B cell (primary cell): ENCODE measurements at places on chromosomes 1 and 21.

DNA sequence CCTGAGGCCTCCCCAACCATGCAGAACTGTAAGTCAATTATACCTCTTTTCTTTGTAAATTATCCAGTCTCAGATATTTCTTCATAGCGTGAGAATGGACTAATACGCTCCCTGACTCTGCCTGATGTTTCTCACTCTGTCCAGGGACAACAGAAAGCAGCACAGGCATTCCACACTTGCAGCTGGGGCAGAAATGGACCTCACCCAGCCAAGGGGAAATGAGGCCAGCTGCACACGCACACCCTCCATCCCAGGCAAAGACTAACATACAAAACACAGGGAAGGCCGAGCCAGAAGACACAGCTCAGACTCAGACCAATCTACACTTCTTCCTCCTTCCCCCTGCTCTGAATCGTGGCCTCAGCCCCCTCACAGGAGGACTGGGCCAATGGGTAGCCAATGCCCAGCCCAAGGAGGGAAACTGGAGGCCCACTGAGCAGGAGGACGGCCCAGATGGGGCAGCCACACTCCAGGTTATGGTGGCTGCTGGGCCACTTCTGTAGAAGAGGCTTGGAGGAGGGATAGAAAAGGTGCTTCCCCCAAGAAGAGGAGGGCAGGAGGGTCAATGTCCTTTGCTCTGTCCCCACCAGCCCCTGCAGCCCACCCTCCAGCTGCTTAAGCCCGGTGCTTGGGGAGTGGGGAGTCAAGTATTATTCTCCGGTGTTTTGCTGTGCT lies 228.4 kb downstream of the NPHP4 start:
- DNase-seq = no peak

DNA sequence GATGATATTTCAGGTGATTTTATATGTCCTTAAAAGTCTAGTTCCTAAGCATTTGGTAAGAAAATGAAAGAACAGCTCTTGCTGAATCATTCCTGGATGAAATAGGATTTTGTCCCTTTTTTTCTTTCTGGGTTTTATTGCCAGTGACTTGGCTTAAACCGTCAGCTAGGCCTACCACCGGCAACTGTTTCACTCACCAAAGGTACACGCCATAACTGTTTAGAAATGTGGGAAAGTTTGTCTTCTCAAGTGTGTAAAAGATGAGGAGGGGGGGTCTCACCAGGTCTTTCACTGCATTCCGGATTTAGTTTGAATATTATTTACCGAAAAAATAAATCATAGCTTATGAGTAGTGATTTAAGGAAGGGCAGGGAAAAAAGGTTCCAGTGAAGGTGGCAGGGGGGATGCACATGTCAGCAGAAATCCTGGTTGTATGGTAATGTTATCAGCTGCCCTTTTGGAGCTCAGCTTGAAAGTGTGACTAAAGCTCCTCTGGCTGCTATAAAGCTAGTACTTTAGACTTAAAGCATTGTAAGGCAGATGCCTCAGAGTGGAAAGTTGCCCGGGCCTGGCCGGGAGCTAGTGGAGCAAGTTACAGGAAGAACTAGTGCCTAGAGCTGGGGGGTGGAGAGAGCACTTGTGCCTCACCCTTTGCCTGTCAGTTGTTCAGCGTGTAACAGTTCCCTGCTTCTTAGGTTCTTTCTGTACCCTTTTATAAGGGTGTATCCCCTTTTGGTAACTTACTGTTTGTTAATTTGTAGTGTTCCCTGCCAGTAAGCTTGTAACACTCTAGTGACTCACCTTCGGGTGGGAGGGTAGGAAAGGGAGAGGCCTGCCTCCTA lies 3.1 kb downstream of the ATP1A1 start:
- DNase-seq = peak; percentile 41

- no peak for DNase-seq
Observed at GRCh38 chr1:85692730-85693314, 15.4 kb downstream of the ZNHIT6 start.

DNA sequence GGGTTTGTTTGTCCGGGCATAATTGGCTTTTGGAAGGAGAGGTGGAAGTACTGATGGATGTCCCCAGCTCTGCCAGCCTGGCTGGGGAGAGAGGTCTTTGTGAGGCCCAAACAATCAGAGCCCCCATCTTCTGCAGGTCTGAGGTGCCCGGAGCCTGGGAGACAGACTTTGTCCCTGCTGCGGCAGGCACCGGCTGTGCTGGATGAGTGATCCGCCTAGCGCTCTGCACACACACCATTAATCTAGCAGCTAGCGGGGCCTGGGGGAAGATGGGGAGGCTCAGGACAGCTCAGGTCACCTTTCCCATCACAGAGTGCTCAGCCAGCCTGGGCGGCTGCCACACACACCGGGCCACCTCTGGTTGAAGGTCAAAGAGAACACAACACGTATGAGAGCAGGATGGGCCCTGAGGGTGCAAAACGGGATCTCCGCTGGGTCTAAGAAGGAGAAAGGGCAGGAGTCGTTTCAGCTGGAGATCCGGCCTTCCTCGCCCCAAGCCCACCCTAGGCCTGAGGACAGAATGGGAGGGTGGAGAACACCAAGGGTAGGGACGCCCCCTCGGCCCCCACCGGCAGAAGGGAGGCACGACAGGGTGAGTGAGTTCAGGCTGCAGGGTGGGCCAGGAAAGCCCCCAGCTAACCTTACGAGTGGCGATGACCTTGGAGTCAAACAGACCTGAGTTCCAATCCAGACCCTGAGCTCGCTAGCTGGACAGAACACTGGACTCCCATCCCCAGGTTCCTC lies 341.8 kb downstream of the NPHP4 start:
- no peak for DNase-seq

- DNase-seq = peak; percentile 73
Observed at GRCh38 chr1:185670187-185670627, 64.0 kb upstream of the HMCN1 start.

GRCh38 chr1:244049162-244050013 lies 1.7 kb upstream of the ZBTB18 start:
- peak; percentile 92 for DNase-seq

- DNase-seq = no peak
Observed at GRCh38 chr1:83028467-83028866, 970.5 kb downstream of the TTLL7 start.

DNA sequence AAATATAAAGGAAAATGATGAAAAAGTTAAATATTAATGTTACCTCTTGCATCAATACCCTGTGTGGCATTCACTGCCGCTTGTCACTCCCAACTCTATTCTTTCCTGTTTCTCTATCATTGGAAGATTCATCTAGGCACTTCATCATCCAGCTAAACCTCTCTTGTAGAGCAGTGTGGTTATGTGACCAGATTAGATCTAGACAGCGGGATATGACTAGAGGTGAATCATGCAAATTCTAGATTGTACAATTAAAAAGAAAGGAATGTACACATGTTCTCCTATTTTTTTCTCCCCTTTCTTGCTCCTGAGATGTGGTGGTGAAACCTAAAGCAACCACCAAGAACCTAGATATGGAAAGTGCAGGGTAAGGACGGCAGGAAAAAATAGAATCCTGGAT lies 174.1 kb downstream of the LBR start:
- DNase-seq = no peak
